ENCODE measurements at places on chromosomes 4 and X.

DNA sequence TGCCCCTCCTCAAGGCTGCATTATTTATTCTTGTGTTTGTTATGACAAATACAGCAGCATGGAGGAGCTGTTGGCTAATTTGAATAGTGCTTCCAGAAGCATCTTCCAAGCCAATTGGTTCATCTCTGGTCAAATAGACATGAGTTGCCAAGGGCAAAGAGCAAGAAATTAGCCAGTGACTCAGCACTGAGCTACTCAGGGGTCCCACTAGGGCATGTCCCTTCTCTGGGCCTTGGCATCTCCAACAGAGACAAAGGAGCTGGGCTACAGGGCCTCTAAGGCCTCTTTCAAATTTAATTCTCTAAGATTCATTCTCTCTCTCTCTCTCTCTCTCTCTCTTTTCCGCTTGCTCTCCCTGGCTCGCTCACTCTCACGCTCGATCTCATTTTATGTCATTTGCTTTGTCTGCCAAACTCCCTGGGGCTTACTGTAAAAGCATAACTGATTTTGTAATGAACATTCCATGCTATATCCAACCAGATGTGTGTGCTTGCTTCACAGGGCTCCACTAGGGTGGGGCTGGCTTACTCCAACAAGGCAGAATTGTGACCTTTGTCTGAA lies 86.7 kb upstream of the MAGEA4 start:
- DNase-seq: no peak

DNA sequence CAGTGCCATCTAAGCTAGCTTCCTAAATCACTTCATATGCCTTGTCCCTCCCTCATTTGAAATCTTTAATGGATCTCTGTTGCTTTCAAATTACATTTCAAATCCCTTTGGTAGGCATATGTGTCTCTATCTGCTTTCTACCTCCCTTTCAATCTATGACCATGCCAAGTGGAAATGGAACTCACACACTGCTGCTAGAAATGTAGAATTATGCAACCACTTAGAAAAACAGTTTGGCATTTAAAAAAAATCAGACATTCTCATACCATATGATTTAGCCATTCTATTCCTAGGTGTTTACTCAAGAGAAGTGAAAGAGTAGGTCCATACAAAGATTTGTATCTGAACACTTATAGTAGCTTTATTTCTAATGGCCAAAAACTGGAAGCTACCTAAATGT lies 413.5 kb upstream of the INTU start:
- no peak for DNase-seq

DNA sequence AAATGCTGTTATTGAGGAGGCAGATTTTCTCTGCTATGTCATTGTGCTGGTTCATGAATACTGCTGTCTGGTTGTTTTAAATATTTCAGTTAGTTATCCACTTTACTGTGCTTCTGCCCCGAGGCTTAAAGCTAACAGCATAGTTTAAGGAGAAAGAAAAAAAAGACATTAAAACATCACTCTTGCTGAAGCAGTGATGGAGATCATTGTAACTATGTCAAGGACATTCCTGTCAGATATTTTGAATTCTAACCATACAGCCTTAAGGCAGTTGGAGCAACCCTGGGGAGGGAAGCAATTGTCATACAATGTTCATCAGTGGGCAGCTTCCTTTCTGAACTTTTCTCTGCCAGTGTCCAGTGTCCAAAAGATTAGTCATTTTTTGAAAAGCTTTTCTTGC lies 199.0 kb upstream of the DDX53 start:
- no peak for DNase-seq

DNA sequence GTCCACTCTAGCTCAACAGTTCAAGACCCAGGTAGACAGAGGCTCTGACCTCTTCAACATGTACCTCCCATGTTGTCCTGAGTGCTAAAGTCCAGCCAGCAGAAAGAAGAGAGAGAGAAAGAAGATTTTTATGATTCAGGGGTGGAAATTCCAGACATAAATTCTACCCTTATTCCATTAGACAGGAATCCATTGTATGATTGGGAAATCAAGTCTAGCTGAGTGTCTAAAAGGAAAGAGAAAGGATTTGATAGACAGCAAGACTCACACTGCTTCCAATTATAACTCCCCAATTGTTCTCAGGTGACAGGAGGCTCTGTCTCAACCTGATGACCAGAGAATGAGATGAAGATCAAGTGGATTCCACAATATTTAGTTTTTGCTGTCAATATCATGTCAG lies 27.9 kb upstream of the PGM2 start:
- no peak for DNase-seq

DNA sequence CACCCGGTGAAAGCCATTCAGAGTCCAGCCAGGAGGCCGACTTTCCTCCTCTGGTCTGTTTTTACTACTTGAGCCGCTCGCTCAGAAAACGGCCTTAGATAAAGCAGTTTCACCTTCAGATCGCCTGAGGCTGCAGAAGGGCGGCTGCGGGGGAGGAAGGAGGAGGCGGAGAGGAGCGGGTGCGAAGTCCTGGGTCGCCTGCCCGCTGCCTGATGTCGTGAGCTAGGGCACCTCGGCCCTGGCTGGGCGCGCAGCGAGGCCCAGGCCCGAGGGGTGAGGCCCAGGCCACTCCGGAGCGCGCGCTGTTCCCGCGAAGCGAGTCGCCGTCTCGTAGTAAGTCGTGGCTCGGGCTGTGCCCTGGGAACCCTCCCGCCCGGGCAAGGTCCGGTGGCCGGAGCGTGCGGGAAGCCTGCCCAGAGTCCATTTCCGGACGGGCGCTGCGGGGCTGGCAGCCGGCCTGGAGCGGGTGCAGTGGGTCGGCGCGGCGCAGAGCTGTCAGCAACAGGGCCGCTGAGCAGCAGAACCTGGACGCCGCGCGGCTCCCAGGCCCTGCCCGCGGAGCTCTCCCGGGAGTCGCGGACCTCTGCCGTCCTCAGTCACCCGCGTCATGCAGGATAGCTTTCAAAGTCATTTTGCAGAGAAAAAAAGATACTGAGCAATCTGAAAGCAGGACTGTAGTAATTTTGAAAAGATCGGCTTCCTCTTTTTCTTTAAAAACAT lies 18.6 kb downstream of the TRIM2 start:
- DNase-seq: no peak

- DNase-seq: no peak
These were observed 37.7 kb downstream of the BCLAF3 start for GRCh38 chrX:19953145-19953544.

GRCh38 chrX:49767236-49767635 lies 61.9 kb upstream of the PAGE4 start:
- DNase-seq: no peak

- DNase-seq: no peak
These were observed 55.7 kb upstream of the PDGFRA start for GRCh38 chr4:54173281-54173912.

DNA sequence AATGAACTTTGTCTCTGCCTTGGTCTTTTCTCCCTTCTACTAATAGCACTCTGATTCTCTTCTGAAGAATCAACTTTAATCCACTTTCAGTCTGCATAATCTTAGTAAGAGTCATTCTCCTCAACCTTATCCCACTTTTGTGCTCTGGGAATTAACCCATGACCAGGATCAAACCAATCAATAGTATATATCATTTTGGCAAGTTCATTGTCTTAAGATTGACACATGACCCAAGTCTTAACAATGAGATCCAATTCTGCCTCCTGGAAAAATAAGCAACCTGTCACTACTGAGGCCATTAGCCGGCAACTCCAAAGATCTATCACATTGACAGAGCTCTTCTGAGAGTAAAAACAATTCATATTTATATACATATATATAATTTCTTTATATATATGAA lies 1358.4 kb upstream of the ADGRL3 start:
- DNase-seq: no peak

GRCh38 chrX:153934148-153934761 lies 582 bp downstream of the NAA10 start:
- no peak for DNase-seq

- no peak for DNase-seq
These were observed at the start of gene XK for GRCh38 chrX:37685381-37686359. TSS of gene XK (plus strand) at chrX:37685791. CDS start at chrX:37685962, 171 bp downstream.

- DNase-seq: no peak
These were observed 714.1 kb downstream of the FAT4 start for GRCh38 chr4:126028876-126029275.

DNA sequence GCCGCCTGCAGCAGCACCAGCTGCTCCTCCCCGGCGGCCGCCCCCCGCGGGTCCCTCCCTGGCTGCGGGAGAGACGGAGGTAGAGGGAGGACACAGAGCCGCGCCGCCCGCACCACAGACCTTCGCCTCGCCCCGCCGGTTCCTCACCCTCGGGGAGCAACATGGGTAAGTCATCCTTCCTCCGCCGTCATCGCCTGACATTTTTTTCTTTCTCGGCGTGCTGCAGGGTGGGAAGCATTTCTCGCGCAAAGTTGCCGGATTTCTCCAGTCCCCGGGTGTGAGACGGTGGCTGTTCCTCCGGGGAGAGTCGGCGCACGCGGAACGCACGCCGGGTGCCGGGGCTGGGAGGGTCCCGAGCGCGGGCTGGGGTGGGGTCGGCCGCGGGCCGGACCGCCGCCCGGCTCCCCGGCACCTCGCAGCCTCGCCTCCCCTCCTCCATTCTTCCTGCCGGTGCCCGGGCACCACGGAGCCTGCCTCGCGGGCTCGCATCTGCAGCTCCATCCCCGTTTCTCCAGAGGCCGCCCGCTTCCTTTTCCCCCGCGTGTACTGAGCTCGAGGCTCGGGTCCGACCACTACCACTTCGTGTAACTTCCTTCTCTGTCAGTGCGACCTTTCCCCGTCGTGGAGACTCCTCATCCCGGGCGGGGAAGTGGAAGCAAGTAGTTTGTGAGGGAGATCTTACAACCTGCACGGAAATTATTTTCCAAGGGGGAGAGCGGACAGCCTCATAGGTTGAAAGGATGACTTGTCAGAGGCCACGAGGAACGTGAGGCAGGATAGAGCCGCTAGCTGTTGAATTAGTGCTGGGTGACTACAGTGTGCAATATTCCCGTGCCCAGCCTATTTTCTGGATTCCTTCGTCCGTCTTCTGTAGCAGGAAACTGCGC lies 464 bp downstream of the RAP1GDS1 start:
- DNase-seq: peak; percentile 51

- no peak for DNase-seq
These were observed 190.6 kb downstream of the GC start for GRCh38 chr4:71593311-71593710.
